ENCODE measurements at places on chromosomes 16 and 17.
A peak's percentile ranks its signal among the peaks of the same experiment; 100 is the strongest.

- peak; percentile 59 for DNase-seq
Observed at GRCh38 chr17:4199818-4200402, 56.9 kb downstream of the CYB5D2 start.

DNA sequence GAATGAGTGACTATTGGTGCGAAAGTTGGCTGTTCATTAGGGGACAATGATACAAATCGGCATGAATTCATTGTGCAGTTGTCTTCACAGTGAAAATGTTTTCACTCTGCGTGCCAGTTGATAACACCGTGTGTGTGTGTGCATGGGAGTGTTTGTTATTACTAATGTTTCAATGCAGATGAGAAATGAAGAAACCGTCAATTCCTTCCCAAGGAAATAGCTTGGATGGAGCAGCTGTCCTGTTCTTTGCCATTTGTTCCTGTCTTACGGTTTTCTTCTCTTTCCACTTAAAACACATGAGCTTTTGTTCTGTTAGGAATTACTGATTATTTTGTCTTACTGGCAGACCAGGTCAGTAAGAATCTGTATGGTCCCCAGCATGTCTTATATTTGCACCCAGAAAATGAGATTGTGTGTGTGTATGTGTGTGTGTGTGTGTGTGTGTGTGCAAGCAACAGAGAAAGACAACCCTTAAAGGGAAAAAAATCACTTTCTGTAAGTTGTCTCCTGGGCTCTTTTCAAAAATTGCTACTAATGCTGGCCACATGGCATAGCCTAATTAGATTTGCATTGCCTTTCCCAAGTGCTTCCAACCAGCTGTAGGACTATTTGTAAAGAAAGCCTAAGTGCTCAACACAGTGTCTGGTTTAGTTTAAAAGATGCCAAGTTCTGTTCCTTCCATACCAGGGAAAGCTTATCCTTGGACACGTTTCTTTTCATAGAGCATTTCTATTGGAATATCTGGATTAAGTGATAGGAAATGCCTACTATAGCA, 23.8 kb downstream of the SHISA9 start:
- no peak for DNase-seq

DNA sequence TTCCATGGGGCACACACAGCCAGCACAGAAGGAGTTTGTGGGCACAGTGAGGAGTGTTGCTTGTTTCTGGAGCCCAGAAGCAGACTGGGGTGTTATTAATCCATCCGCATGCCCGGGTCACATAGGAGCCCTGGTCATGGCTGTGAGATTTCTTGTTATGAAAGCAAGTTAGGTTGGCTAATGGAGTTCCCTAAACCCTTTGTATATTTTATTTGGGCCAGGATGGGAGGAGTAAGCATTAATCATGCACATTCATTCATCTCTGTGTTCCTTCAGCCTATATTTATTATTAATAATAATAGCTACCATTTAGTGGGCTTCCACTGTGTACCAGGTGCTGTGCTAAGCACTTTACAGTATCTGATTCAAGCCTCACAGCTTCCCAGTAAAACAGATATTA, 200.6 kb upstream of the CDH5 start:
- no peak for DNase-seq

DNA sequence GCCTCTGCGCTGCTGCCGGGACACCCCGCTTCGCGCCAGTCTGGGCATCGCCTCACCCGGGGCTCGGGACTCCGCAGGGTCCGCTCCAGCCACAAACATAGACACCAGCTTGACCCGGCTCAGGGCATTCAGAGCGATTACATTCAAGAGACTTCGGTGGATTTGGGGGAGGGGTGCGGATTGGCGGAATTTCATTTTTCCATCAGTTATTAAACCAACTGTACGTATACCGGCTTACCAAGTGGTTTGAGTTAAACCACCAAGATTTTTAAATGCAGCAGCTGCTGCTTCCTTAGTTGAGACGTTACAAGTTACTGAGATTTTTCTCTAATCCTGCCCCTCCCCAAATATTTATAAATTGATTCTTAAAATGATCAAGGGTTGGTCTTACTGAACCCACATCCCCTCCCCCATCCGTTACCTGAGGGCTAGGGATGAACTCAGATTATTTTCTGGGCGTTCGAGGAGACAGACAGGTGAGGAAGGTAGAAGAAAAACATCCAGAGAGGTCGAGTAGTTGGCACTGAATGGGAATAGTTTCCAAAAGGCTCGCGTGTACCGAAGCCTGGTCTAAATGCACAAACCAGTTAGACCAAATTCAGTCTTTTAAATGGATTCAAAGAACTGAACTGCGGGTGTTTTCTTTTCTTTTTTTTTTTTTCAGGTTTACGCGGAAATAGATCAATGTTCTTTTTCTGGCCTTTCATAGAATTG, 1.5 kb downstream of the CRHR1 start:
- DNase-seq, result no peak

DNA sequence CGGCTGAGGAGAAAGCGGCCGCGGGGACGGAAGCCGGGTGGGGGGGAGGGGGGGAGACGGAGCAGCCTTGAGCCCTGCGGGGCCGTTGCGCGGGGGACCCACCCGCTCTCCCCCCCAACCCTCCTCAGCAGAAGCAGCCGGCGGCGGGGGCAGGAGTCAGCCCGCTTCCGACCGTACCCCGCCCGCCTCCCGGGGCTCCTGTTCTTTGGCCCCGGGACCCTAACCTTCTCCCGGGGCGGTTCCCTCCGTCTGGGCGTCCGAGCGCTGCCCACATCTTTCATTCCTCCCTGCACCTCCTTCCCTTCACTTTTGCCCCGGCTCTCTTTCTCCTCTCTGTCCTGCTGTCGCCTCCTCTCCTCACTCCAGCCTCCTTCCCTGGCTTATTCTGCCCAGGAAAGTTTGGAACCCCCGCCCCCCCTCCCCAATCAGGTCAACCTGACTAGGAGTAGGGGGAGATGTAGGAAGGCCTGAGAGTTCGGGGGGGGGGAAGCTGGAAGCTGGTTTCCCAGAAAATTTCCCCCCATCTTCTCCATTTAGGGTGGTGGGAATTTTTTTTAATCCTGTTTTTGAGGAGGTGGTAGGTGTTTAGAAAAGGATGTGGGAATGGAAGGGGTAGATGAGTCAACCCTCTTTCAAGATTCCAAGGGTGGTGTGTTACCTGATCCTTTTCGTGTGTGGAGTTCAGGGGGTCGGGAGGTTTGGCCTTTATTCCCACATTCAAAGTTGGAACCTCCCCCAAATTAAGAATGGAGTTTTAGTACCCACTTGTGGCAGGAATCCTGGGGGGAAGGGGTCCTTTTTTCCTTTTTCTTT, 427 bp upstream of the NLK start:
- DNase-seq, result no peak

GRCh38 chr17:45235416-45236281, 14.0 kb downstream of the FMNL1 start:
- peak; percentile 76 for DNase-seq

Data from CD4-positive, alpha-beta T cell treated with Interferon alpha-2 for 1 hour (primary cell).